M059J (cell line): ENCODE measurements at places on chromosomes 5 and 9.
A peak's percentile ranks its signal among the peaks of the same experiment; 100 is the strongest.

- peak; percentile 57 for DNase-seq
Measured at GRCh38 chr5:77960863-77961396, 184.8 kb upstream of the TBCA start.

DNA sequence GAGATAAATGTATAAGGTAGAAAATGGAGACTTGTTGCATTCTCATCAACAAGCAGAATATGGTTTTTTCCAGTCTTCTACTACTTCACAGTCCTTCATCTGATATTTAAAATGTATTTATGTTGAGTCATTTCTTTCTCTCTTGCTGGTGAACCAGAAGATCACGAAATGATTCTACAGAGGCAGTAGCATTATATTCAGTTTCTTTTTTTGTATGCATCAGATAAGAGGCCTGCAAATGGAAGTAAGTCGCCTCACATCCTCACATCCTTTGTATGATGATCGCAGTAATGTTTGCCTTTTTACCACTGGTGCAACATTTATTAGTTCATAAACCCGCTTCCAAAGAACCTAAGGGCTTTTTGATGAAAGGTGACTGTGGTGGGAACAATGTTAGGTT lies 22.1 kb upstream of the IL13 start:
- no peak for DNase-seq

DNA sequence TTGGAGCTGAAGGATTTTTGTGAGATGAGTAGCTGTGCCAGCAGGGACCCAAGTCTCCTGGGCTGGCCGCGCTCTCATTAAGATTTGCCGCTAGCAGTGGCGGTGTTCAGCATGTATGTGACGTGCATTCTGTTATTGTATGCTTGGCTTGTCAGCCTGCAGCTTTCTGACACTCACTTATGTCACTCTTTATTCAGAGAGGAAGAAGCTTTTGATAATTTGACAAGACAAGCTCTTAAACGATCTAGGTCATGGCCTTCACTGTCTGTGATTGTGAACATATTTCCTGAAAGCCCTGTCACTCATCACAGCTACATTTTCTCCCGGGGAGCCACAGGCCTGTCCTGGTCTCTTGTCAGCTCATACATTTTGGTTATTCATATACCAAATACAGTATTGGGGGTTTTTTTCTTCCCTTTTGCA lies 98.2 kb upstream of the GRHPR start:
- DNase-seq, result no peak

DNA sequence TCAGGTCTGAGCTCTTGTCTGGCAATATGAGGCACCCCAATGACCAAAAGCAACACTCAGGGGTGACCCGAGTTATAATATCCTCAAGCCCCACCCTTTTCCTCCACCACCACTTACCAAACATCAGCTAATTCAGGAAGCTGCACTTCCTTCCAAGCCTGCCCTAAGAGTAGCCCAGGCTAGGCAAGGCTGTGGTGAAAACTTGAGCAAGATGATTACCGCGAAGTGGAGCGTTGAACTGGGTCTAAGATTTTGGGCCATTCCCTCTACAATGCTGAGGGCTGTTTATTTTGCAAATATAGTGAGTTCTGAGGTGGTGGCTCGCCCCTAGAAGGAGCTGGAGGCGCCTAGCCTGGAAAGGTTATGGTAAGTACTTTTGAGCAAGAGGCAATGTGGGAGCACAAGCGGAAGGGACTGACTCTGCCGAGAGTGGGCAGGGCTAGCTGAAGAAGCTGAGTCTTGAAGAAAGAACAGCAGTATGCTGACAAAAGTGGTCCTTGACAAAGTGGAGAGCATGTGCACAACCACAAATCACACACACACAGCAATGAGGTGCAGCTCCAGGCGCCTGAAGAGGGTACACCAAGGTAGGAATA lies at the start of gene HK3:
Gene HK3 (minus strand): TSS at position 51 of the 596 bp plus-strand sequence. CDS start 3,187 bp downstream, outside the sequence.
- DNase-seq, result no peak

- DNase-seq, result peak; percentile 44
Measured at GRCh38 chr9:34500623-34501267, 22.0 kb downstream of the ENHO start.

- DNase-seq, result peak; percentile 52
Measured at GRCh38 chr9:16704116-16705110, 166.1 kb downstream of the BNC2 start.

GRCh38 chr5:38806775-38807258 lies 39.0 kb upstream of the OSMR start:
- DNase-seq, result peak; percentile 99

GRCh38 chr9:95150903-95151302 lies 166.6 kb downstream of the FANCC start:
- DNase-seq, result no peak

GRCh38 chr9:72557549-72557948 lies 36.1 kb downstream of the TMC1 start:
- peak; percentile 98 for DNase-seq

GRCh38 chr9:76018235-76018634 lies 127.8 kb downstream of the PCSK5 start:
- DNase-seq, result no peak

DNA sequence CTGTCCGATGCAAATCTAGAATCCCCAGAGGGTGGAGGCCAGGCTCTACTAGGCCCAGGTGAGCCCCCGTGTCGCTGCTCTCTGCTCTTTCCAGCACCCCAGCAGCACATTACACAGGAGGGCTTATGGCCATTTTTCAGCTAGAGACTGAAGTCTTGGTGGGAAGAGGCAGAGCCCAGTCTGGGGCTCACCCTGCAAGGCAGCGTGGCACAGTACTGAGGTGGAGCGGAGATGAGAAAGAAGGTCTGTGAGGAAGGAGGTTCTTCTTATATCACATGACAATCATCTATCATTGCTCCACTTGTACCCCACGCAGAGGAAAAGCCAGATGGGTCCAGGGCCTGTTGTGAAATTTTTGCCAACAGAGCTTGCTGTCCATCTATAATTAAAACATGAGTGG lies 10.0 kb upstream of the KIF12 start:
- no peak for DNase-seq

DNA sequence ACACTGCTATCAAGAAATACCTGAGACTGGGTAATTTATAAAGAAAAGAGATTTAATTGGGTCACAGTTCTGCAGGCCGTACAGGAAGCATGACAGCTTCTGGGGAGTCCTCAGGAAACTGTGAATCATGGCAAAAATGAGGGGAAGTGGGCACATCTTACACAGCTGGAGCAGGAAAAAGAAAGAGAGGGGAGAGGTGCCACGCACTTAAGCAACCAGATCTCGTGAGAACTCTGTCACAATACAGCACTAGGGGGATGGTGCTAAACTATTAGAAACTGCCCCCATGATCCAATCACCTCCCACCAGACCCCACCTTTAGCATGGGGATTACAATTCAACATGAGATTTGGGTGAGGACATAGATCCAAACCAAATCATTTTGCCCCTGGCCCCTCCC lies 105.5 kb upstream of the CPLX2 start:
- no peak for DNase-seq

DNA sequence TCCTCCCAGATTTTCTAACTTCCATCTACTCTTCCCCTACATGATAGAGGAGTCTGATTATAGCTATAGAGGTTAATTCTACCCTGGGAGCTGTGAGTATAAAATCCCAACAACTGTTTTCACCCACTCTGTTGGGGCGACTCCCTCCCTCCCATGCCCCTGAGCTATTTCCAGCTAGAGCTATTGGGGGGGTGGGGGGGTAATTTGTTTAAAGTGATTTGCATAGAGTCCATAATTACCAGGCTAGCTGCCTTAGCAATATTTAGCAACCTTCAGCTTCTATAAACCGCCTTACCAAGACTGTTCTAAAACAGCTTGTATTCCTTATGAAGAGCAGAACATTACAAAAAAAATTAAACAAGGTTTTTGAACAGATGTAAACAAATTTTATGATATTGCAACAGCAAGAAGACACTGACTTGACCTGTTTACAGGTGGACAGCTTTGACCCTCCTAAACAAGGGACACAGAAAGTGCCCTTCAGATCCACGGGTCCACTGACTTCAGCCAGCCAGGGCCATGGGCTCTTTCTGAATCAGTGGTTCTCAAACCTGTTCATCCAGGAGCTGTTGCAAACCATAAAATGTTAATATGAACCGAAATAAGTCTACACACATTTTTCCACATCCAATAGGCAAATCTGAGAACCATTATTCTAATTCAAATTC lies 98.2 kb downstream of the OTULIN start:
- DNase-seq, result no peak

DNA sequence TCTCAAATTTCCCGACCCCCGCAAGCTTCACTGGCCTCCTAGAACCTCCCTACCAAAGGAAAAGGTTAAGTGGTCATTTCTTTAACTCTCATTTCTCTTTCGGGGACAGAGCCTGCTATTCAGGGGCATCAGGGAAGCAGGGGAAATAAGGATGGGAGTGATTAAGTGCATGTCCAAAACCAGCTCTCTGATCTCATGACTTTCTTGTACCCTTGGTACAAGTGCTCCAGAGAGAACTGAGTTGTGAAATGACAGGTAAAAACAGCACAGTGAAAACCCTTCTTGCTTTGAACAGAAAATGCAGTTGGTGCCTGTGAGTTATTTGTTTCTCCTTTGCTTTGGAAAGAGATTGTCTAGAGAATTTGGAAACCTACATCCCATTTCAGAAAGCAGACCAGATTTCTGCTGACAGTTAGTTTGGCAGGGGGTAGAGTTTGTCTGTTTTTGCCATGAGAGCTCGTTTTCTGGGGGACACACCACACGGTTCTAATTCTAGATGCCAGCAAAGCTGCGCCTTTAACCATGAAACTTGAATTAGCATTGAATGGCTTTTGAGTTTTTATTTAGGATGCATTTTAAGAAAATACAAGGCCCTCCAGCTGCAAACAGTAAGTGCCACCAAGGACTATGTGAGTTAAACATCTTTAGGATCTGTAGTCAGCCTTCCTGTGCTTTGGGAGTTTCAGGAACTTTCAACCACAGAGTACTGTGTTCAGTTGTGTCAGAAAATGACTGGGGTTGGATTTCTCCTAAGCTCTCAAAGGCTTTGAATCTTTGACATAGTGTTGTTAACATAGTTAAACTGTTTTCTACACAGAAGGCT lies 161.7 kb upstream of the LHFPL2 start:
- DNase-seq, result no peak

DNA sequence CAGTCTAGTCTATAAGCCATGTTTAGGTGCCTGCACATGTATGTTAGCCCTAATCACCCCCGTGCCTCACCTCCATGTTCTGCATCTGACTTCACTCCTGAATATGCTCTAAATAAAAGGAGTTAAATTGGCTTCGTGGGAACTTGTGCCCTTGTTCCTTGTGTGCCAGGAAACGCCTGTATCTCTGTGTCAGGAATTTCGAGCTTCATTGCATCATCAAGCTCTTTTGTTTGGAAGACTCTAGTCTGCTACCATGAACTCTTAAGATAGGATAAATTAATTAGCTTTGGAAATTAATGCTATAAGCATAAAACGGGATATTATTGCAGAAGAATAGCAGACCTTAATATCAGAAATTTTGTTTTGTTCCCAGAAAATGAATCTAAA lies 99.2 kb downstream of the ADCY2 start:
- no peak for DNase-seq

DNA sequence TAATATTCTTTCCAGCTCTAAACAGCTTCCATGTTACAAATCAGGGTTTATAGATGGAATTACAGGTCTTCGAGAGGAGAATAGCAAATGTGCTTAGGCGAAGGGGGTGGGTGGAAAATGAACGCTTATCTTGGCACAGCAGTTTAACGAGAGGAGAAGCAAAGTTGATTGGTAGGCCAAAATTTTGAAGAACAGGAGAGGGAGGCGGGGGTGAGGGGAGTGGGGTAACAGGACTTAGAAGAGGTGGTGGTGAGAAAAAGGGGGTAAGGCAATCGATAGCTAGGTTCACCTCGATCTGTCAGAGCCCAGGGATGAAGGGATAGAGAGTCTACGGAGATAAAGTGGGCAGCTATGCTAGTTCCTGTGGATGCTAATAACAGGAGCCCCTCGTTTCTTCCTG lies 764 bp downstream of the ANKRA2 start:
- DNase-seq, result peak; percentile 21

- no peak for DNase-seq
Measured at GRCh38 chr9:89591274-89592212, 13.3 kb upstream of the GADD45G start.

GRCh38 chr9:82829818-82830217 lies 233.1 kb downstream of the RASEF start:
- DNase-seq, result no peak
